ENCODE measurements at places on chromosomes 6 and 20. TPM values are rescaled to one million over a fixed set of nuclear protein-coding genes. Genes with fewer than 3 reads are reported as not detected.

Gene PROCR
- 22.2 TPM for total RNA-seq

DNA sequence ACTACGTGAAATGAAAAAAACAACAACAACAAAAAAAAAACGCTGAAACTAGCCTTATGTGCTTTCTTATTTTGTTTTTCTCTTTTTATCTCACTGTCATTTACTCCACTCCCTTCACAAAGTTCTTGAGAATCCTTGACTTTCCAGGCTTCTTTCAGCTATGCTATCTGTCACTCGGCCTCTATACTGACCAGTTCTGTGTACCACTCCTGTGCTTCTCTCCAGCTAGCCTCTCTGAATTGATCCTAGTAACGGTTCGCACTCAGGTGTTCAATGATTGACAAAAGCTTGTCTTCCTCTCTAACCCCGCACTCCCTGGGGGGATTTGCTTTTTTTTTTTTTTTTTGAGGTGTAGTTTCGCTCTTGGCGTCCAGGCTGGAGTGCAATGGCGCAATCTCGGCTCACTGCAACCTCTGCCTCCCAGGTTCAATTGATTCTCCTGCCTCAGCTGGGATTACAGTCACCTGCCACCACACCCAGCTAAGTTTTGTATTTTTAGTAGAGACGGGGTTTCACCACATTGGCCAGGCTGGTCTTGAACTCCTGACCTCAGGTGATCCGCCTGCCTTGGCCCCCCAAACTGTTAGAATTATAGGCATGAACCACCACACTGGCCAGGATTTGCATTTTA lies 31.8 kb downstream of the MLIP start:
- no peaks in the 10 kb centered on the region for H3K27me3 ChIP-seq
- no peaks in the 10 kb centered on the region for H3K4me1 ChIP-seq
- no peak overlapping the region for H3K27ac ChIP-seq
- H3K4me3 ChIP-seq, result no peak overlapping the region

Gene ABHD12
- 68.2 TPM for total RNA-seq

DNA sequence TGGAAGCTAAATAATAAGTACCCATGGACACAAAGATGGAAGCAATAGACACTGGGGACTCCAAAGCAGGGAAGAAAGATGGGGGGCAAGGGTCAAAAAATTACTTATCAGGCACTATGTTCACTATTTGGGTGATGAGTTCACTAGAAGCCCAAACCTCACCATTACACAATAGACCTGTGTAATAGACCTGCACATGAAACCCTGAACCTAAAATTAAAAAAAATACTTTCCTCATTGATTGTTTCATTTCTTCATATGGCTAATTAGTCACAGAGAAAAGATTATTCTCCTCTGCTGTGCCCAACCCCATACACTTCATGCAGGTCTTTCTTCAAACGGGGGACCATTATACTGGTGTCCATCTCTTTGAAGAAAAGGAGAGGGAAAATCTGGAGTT lies 213.0 kb upstream of the DTNBP1 start:
- no peak for DNase-seq
- H3K27ac ChIP-seq, result no peak overlapping the region
- H3K4me1 ChIP-seq, result peaks cover 19% of the 10 kb centered on the region
- peaks cover 5% of the 10 kb centered on the region for H3K27me3 ChIP-seq
- H3K36me3 ChIP-seq, result no peaks in the 10 kb centered on the region
- no peak overlapping the region for H3K4me3 ChIP-seq

Gene AGER
- total RNA-seq, result 17.7 TPM

GRCh38 chr6:132084811-132085509 lies 133.8 kb upstream of the CCN2 start:
- H3K4me3 ChIP-seq, result no peak overlapping the region
- DNase-seq, result no peak
- no peaks in the 10 kb centered on the region for H3K27me3 ChIP-seq
- peaks cover 35% of the 10 kb centered on the region for H3K4me1 ChIP-seq

Gene ENPP5
- 10.8 TPM for total RNA-seq

Gene MEI4
- total RNA-seq, result 0.18 TPM

GRCh38 chr20:20731945-20732296 lies 19.5 kb upstream of the RALGAPA2 start:
- peaks cover 11% of the 10 kb centered on the region for H3K4me1 ChIP-seq
- H3K27me3 ChIP-seq, result no peaks in the 10 kb centered on the region
- no peak overlapping the region for H3K4me3 ChIP-seq
- no peak overlapping the region for H3K27ac ChIP-seq

DNA sequence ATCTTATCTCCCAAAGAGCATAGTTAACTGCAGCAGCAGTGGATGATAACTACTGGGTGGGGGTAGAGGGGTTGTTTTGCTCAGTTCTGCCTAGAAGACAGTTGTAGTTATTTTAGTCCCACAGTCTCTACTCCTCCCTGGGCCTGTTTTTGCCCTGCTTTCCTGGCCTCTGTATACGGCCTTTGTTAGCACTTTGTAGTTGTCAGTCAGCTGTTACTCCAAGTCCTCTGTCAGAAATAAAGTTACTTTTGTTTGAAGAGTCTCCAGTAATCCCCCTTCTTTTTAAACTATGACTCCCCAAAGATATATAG lies 113.9 kb downstream of the SLC16A10 start:
- H3K4me1 ChIP-seq, result 0 out of 2 replicates have a peak, but pooled peaks cover 3% of the 10 kb centered on the region
- H3K27me3 ChIP-seq, result no peaks in the 10 kb centered on the region
- H3K36me3 ChIP-seq, result no peaks in the 10 kb centered on the region
- H3K4me3 ChIP-seq, result no peak overlapping the region
- no peak overlapping the region for H3K27ac ChIP-seq

- H3K36me3 ChIP-seq, result no peaks in the 10 kb centered on the region
- peaks cover 41% of the 10 kb centered on the region for H3K4me1 ChIP-seq
- H3K27ac ChIP-seq, result no peak overlapping the region
- no peak overlapping the region for H3K4me3 ChIP-seq
- no peaks in the 10 kb centered on the region for H3K27me3 ChIP-seq
Observed at GRCh38 chr20:2130683-2131082, 29.1 kb downstream of the STK35 start.

DNA sequence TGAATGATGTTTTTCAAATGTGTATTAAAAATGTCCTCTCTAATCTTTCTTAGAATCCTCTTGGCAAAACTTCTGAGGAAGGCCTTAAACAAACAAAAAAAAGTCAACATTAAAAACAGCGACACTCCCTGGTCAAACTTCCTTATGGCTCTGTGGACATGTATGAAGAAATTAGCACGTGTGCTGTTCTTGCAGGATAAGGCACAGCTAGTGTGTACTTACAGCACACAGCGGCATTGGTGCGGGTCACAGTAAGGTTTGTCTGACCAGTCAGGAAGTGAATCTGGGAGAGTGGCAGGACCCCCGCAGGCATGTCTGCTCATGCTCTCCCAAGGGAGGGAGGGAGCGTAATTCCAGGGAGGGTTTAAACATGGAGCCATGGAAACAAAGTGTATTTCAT lies 38.8 kb downstream of the SLC22A1 start:
- peaks cover 26% of the 10 kb centered on the region for H3K4me1 ChIP-seq
- no peak for DNase-seq
- H3K27ac ChIP-seq, result no peak overlapping the region
- no peak overlapping the region for H3K4me3 ChIP-seq
- peaks cover 6% of the 10 kb centered on the region for H3K36me3 ChIP-seq
- H3K27me3 ChIP-seq, result no peaks in the 10 kb centered on the region

Gene DAAM2
- 3.1 TPM for total RNA-seq

Gene BNIP5
- total RNA-seq, result not detected

DNA sequence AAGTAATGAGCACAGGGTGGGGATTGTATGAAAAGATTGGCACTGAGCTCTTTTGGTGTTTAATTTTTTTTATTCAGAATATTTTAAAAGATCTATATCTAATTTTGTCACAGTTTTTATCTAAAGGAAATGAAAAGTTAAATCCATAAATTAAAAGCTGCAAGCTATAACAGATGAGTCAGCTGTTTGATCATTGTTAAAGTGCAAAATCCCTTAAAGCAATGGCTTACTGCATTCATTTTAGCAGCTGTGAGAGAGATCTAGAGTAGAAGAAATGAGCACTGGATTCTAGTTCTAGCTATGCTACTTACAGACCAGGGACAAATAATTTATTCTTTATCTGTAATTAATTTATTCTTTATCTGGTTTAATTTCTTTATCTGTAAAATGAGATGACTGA lies 245.9 kb downstream of the CD109 start:
- no peak for DNase-seq
- H3K27me3 ChIP-seq, result no peaks in the 10 kb centered on the region
- no peaks in the 10 kb centered on the region for H3K4me1 ChIP-seq
- H3K36me3 ChIP-seq, result no peaks in the 10 kb centered on the region
- no peak overlapping the region for H3K4me3 ChIP-seq

DNA sequence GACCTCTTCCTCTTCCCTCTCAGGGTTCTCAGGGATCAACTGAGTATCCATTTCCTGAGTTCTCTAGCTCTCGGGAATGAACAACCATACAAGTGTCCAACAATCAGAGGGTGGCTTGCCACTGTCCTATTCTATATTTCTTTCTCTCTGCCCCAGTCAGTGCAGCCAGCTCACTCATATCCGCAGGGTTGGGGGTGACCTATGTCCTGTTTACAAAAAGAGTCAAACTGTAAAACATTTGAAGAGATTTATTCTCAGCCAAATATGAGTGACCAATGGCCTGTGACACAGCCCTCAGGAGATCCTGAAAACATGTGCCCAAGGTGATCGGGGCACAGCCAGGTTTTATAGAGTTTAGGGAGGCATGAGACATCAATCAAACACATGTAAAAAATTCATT lies 10.8 kb upstream of the BTN3A2 start:
- no peak overlapping the region for H3K27ac ChIP-seq
- no peak overlapping the region for H3K4me3 ChIP-seq
- H3K27me3 ChIP-seq, result no peaks in the 10 kb centered on the region

Gene C20orf141
- total RNA-seq, result not detected

DNA sequence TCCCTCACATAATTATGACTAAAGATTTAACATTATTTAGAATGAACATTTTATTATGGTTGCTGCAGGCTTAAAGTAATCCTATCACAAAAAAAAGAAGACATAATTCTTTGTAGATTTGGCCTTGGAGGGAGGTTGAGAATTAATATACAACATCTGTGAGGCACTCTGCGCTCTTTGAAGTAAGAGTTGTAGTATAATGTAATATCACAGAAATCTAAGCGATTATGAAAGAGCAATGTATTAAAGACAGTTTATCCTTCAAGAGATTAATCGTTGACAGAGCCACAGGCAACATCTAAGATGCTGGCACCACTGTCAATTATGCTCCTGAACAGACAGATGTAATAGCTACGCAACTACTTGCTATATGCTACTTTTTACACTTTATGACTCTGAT lies 946.8 kb downstream of the GRIK2 start:
- no peak for DNase-seq
- no peak overlapping the region for H3K4me3 ChIP-seq
- no peaks in the 10 kb centered on the region for H3K36me3 ChIP-seq
- no peaks in the 10 kb centered on the region for H3K4me1 ChIP-seq
- no peaks in the 10 kb centered on the region for H3K27me3 ChIP-seq

DNA sequence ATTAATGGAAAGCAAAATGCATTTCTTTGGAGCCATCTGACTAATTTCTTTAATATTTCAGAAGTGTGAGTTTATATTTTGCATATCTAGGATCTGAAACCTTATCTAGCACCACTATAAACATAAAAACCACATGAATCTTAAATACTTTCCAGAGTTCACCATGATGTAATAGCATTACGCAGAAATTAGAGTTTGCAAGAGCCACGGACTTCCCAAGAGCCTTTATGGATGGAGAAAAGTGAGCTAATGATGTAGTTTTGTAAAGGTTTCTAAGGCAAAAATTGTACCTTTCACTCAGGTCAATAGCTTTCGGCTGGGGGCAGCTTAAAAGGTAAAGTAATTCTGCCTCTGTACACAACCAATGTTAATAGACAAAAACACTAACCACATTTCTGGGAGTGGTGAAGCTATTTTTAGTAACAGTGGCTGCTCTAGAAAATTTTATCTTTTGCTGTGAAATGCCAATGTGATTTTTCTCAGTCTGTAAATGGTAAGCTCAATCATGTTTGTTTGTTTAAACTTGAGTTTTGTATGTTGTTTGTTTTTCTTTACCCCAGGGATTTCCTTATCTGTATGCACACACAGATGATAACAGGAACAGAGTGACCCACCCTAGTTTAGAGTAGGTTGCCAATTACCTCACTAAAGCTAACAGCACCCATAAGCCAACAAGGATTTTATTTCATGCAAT lies 80.5 kb downstream of the FILIP1 start:
- no peak for DNase-seq
- H3K27me3 ChIP-seq, result no peaks in the 10 kb centered on the region
- no peak overlapping the region for H3K27ac ChIP-seq
- H3K4me1 ChIP-seq, result peaks cover 4% of the 10 kb centered on the region

- no peaks in the 10 kb centered on the region for H3K36me3 ChIP-seq
- no peak overlapping the region for H3K27ac ChIP-seq
- no peaks in the 10 kb centered on the region for H3K27me3 ChIP-seq
- peaks cover 10% of the 10 kb centered on the region for H3K4me1 ChIP-seq
Observed at GRCh38 chr6:22328474-22328873, 31.6 kb upstream of the PRL start.

DNA sequence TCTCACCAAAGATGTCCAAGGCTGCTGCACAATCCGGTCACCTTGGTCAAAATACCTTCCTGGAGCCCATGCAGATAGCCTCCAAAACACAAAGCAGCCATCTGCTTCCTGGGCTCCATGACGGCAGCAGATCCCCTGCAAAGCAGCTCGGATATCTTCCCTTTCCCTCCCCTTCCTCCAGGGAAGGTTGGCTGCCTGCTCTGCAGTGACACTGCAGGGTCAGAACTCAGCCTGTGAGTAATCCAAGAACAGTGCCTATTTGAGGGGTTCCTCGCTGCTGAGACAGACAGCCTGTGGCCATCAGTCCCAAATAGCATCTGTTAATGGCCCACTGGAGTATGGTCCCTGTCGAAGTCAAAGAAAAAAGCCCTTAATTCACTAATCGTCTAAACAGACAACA lies 270.8 kb downstream of the PREX1 start:
- H3K4me3 ChIP-seq, result no peak overlapping the region
- H3K27ac ChIP-seq, result no peak overlapping the region
- 0 out of 2 replicates have a peak, but pooled peaks cover 4% of the 10 kb centered on the region for H3K4me1 ChIP-seq

Gene FABP7
- total RNA-seq, result 5.9 TPM

GRCh38 chr20:41139227-41140093 lies 2.1 kb downstream of the PLCG1 start:
- peak overlapping the region; percentile 89 for H3K4me3 ChIP-seq
- H3K27me3 ChIP-seq, result peaks cover 13% of the 10 kb centered on the region
- DNase-seq, result no peak
- H3K27ac ChIP-seq, result peak overlapping the region; percentile 90

DNA sequence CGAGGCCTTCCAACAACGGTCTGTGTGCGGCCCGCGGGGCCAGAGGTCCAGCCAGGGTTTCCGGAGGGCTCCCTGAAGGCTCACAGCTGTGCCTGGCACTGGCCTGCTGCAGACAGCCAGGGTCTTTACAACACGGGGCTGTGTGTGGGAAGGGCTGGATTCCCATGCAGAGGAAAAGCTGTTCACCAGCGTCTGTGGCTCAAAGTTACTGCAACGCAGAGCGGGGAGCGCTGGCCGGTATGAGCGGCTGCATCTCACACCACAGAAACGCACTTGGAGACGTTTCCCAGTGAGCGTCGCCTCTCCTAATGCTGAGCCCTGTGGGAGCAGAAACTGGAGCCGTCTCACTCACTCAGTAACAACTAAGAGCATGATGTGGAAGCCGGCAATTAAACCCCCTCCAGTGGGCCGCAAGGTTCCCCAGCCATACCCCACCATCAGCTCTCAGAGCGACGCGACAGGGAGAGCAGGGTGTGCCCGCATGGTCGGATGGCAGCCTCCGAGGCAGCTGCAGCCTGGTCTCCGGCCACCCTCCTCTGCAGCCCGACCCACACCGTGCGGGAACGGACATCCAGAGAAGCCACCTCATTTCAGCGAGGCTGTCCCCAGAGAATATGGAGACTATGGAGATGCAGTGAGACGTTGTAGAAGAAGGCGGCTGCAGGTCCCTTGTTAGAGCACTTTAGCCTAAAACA lies 42.6 kb downstream of the DLL1 start:
- DNase-seq, result no peak
- no peaks in the 10 kb centered on the region for H3K36me3 ChIP-seq
- H3K27ac ChIP-seq, result no peak overlapping the region
- H3K4me1 ChIP-seq, result peaks cover 23% of the 10 kb centered on the region
- H3K27me3 ChIP-seq, result peaks cover 5% of the 10 kb centered on the region
- no peak overlapping the region for H3K4me3 ChIP-seq

Gene HUS1B
- 1.1 TPM for total RNA-seq

Data from WTC11 (cell line).